Karpas-422 (cell line): ENCODE measurements at places on chromosomes 11 and 22. TPM values are rescaled to one million over a fixed set of nuclear protein-coding genes. Genes with fewer than 3 reads are reported as not detected.

GRCh38 chr22:27262361-27262760 lies 539.2 kb downstream of the MN1 start:
- no peak for DNase-seq

DNA sequence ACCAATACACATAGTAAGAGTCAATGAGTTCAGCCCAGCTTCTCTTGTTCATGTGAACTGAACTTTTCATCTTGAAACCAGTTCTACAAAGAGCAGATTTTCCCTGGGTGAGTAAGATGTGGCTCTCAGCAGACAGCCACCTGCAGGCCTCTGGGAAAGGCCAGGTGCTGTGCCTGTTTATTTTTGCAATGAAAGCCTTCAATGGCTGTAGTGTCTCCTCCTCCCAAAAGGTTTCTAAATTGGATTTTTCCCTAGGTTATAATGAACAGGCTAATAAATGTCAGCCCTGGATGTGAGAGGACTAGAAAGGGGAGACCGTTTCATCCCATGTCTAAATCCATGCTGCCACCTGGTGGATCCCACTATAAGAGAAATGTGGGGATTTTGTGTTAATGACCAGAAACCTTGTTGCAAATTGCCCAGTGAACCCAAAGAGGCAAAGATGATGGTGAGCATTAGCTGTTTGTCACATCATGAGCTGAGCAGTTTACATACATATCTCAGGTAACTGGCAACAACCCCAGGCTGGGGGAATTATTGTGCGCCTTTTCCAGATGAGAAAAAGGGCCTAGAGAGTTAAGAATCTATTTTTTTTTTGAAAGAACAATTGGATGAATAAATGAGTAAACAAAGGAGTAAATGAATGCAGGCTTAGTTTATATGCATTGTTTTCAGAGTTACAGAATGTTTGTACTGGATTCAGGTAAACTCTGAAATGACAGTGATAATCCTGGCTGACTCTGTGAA lies 12.7 kb downstream of the C11orf91 start:
- peak; percentile 75 for DNase-seq

DNA sequence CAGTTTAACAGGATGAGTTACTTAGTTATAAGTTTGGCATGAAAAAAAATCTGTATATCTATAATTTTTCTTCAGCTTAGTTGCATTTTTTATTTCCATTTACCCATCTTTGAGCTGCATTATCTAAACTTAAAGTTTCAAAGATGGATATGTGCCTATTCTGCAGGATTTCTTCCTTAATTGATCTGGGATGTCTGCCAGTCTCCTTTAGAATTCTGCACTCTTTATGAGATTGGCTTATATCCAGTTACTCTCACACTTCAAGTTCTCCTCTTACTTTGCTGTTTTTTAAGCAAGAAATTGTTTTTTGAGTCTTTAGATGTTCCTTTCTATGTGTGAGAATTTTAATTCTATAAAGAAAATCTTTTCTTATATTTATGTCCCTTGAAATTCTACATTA lies 5.1 kb upstream of the PDGFD start:
- no peak for DNase-seq

Gene POU2F3
- 0.11 TPM in 1 of 2 replicates, not detected in the other for total RNA-seq

- DNase-seq: no peak
Observed at GRCh38 chr11:130095326-130095725, 25.6 kb downstream of the APLP2 start.

GRCh38 chr11:77806993-77807392 lies 13.5 kb downstream of the RSF1 start:
- DNase-seq: no peak

DNA sequence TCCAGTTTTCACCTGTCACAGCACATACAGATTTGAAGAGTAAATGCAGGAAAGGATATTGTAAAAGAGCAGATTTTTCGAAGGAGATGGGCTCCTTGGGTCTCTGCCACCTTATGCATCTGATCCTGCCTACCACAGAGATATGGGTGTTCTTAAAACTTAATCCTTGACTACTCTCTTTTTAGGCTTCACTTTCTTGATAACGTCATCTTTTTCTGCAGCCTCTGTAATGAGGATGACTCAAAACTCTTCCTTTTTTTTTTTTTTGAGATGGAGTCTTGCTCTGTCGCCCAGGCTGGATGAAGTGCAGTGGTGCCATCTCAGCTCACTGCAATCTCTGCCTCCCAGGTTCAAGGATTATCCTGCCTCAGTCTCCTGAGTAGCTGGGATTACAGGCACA lies 7.8 kb downstream of the PRR14L start:
- DNase-seq: peak; percentile 41

DNA sequence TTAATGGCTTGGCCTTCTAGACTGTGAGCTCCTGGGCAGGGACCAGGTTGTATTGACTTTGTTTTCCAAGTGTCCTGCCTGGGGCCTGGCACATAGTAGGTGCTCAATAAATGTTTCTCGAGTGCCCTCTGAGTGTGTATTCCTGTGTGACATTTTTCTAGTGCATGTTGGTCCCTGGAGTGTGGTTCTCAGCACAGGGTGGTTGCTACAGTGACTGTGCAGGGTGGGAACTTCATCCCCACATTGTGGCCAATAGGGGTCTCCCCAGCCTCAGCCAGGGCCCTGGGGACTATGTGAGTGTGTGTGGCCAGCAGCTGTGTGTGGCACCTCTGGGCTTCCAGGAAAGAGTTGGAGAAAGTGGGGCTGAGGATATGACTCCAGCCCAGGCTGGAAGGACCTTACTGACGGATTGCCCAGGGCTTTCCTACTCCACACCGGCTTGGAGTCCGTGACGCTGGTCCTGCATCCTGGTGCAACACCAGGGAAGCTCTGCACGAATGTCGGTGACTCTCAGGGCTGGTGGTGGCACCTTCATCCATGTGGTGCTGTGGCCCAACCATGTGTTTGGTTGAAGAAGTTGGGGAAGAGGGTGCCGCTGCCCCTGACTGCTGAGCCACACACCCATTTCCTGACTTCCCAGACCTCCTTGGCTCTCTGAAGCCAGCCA lies 9.0 kb upstream of the MARK2 start:
- peak; percentile 66 for DNase-seq

- peak; percentile 94 for DNase-seq
Observed at GRCh38 chr11:46242952-46243795, 34.3 kb upstream of the CREB3L1 start.
